Activated naive CD8-positive, alpha-beta T cell treated with anti-CD3 and anti-CD28 coated beads for 36 hours (primary cell): ENCODE measurements at places on chromosomes 11 and 22.
A peak's percentile ranks its signal among the peaks of the same experiment; 100 is the strongest.

DNA sequence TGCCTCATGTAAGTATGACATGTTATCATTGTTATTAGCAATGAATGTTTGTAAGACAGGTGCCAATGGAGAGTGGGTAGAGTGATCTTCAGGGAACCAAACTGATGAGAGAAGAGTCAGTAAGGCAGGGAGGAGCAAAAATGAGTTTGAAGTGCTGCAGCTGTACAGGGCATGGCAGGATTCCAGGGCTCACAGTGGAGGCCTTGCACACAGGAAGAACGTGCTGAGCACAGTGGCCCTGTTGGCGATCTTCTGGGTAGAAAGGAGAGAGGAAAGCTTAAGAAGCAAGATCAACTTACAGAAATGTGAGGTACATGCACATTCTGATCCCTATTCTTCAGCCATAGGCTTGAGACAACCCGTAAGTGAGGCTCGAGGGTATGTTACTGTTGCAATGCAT is 219.3 kb upstream of the TMEM45B start:
- DNase-seq: no peak

GRCh38 chr11:131811383-131811782 is 441.0 kb downstream of the NTM start:
- DNase-seq: no peak

DNA sequence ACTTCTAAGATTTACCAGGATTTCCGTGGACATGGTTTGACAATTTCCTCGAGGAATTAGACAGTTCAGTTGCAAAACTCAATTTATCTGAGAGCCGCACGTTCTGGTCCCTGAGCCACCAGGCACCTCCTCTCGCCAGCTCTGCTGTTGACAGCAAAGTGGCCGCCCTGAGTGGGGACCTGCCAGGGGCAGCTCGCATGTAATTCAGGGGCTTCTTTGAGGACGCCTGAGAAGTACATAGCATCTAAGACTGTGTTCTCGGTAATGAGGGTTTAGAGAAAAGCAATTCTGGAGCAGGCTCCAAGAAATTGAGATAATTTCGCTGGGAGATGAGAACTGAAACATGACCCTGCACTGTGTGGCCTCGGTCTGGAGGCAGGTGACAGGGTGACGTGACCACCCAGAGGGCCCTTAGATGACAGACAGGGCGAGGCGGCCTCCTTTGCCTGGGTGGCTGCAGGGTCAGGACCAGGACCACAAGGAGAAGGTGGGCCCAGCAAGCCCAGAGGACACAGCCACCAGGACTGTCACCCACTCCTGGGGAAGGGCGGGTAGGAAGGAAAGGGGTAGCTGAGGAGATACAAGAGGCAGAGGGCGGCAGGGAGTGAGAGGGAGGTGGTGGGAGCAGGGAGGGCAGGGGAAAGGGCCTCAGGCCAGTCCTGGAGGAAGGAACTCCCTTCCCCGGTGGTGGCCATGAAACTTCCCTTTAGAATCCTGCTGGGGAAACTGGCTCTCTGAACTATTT is 55.0 kb downstream of the RTL6 start:
- no peak for DNase-seq

DNA sequence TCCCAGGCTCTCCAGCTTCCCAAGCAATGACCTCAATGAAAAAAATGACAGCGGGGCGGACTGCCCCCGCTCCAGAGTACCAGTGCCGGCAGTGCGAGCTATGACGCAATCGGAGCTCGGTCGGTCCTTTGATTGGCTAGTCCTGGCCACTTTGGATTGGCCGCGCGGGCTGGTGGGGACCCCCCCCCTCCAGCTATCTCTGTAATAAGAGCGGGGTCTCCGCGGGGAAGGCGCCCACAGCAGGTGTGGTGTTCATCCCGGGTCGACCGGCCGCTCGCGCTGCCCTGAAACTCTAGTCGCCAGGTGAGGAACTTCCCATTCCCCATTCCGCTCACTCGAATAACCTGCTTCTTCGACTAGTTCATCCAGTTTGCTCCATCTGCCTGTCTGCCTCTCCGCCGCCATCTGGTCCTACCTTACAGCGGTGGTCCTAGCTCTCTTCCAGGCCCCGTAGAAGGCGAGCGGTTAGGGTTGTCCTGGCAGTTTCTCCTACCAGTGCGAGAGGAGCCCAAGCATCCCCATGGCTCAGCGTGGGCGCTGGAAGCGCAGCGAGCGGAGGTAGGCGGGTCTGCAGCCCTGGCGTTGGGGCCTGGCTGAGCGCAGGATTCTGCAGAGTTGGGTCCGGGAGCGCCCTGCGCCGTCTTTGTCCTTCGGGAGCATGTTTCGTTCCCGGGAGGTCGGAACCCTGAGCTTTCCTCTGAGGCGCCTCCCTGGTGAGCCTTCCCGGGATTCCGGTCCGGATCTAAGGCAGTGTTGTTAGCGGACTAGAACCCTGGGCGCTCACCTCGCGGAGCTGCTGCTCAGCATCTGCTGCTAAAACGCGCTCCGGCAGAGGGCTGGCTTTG is at the start of gene CALCB:
TSS of gene CALCB (plus strand) at position 233 of the 845 bp plus-strand sequence. CDS start 1,126 bp downstream, outside the sequence.
- DNase-seq: peak; percentile 51

DNA sequence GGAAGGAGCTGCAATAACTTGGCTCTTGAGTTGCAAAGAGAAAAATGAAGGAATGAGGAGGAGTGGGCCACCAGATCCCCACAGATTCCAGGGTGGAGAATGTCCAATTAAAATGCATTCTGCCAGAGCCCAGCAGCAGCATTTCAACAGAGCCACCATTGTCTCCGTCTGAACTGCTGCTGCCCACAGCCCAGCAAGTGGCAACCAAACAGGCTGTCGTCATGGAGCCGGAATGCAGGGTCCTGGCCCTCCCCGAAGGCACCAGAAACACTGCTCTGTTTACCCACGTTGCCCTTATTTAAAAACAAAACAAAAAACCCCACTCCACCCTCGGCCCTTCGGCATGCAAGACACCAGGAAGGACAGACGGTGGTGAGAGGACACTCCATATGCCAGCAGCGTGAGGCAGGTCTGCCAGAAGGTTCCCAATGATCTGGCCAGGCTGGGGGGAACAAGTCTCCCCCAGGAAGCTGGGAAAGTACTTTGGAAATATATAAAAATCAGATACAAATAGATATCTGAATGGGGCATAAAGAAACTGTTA is 32.5 kb downstream of the PLEKHA7 start:
- DNase-seq: no peak

GRCh38 chr11:118609380-118610224 is 2.2 kb downstream of the PHLDB1 start:
- DNase-seq: peak; percentile 52

- no peak for DNase-seq
Observed at GRCh38 chr22:48234011-48234410, 1471.6 kb downstream of the TBC1D22A start.

DNA sequence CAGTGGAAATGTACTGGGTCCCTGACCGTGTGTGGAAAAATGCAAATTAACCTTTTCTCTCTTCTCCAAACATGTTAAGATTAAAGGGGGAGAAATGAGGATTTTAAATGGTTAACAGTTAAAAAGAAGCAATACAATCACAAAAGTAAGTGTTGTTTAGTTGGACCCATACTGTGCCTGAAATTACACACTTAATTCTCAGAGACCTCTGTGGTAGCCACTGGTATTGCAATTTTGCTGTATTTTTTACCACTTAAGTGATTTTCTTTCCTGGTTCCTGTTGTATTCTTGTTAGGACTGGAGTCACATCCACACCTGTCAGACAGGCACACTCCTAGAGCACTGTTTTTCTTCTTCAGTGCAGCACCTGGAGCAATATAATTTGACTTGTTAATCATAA is 179.6 kb upstream of the PDGFD start:
- DNase-seq: no peak

DNA sequence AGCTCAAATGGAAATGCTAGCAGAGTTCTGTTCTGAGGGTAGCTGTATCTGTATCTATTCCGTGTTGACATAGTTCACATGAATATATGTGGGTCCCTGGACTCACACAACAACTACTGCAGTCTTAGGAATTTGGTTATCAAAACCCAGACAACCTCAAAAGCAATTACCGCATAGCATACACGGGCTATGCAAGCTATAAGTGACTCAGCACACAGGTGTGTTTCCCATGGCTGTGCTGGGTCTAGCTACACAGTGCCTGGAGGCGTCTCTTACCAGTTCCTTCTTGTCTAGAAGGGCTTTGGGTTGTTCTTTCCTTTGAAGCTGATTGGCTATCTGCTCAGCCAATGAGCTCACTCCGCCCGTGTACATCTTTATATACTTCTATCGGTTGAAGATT is 98.2 kb upstream of the BID start:
- DNase-seq: no peak

DNA sequence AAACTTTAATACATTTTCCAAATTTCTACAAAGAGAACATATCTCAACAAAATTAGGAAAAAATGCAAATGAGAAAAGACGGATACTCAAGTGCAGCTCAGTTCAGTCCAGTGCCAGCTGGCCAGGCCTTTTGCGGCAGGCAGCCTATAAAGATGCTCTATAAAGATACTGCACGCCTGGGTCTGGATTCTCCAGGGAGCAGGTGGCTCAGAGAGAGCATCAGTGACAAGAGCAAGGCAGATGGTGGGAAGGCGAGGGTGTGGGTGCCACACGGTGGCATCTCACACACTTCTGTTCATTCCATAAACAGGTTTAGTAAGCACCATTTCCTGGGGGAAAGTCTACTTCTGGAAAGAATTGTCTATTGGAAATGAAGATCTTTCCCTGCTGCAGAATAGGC is 18.1 kb upstream of the SCN3B start:
- DNase-seq: no peak

- no peak for DNase-seq
Observed at GRCh38 chr22:34943830-34944229, 122.1 kb upstream of the ISX start.

DNA sequence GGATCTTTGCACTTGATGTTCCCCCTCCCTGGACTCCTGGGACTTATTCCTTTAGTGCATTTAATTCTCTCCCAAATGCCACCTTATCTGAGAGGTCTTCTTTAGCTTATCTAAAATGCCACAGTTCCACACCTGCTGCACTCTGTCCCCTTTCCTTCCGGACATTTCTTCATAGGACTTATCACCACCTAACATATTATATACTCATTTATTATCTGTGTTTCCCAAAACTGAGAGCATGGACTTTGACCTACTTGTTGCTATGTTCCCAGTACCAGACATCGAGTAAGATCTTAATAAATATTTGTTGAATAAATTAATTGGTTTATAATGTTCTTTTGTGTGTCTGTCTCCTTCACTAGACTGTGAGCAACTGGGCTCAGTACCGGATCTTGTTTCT is 585.3 kb downstream of the INSC start:
- DNase-seq: no peak

DNA sequence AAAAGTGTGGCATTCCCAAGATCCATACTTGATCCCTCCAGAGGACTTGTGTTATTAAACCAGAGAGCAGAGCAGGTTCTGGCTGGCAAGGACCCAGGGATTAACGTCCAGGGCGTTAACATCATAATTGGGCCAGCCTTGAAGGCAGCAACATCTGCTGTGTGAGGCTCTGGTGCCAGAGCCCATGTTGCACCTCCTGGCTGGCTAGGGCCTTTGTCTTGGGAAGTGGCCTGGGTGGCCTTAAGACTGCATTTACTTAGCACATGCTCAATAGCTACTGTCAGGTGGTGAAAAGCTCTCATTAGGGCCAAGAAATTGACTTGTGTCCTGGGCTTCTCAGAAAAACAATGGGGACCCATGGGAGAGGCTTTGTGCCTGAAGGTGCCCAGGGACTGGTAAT is 66.6 kb downstream of the CACNG2 start:
- no peak for DNase-seq

- DNase-seq: no peak
Observed at GRCh38 chr11:43150697-43151096, 161.1 kb upstream of the API5 start.

DNA sequence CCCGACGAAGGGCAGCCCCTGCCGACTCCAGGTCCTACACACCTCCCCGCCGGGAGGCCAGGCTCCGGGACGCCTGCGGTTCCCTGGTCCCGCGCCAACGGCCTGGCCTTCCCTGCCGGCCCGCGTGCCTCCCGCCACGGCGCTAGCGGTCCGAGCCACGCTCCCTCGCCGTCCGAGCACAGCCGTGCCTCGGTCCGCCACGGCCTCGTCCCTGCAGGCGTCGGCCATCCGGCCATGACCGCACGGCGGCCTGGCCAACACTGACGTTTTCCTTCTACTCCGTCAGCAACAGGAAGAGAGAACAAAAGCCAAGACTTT is 532 bp downstream of the EIF4G2 start:
- no peak for DNase-seq

DNA sequence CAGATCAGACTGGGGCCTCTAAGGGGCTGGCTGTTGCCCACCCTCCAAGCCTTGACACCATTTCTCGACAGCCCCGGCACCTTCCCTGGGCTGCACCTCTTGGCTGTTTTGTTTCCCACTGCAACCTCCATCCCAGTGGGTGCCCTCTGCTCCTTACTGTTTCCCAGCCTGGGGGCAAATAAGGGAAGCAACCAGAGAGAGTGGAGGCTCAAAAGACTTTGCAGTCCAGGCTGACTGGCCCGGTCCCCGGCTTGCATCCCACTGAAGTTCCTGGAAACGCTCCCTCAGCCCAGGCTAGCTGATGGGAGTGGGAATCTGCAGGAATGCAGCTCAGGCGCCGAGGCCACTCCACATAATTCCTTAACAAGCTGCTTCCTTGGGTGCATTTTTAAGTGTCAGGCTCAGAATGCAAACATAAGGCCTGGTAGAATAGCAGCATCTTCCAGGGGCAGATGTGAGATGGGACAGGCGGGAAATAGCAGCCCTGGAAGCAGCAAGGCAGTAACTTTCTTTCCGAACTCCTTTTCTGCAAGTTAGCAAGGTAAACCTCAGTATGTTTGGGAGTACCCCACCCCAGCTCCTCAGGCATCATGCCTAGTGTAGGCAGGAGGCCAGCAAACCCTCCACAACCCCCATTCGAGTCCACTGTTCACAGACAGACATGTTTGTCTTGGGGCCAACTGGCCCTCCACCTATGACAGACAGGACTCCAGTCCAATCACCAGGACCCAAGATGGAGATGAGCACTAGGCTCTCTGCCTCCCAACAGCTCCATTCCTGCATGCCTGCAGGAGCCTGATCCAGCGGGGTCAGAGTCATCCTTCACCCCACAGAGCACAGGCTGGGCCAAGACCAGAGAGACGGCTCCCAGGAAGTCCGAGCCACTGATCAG is 39.3 kb downstream of the RPL27A start:
- DNase-seq: no peak

DNA sequence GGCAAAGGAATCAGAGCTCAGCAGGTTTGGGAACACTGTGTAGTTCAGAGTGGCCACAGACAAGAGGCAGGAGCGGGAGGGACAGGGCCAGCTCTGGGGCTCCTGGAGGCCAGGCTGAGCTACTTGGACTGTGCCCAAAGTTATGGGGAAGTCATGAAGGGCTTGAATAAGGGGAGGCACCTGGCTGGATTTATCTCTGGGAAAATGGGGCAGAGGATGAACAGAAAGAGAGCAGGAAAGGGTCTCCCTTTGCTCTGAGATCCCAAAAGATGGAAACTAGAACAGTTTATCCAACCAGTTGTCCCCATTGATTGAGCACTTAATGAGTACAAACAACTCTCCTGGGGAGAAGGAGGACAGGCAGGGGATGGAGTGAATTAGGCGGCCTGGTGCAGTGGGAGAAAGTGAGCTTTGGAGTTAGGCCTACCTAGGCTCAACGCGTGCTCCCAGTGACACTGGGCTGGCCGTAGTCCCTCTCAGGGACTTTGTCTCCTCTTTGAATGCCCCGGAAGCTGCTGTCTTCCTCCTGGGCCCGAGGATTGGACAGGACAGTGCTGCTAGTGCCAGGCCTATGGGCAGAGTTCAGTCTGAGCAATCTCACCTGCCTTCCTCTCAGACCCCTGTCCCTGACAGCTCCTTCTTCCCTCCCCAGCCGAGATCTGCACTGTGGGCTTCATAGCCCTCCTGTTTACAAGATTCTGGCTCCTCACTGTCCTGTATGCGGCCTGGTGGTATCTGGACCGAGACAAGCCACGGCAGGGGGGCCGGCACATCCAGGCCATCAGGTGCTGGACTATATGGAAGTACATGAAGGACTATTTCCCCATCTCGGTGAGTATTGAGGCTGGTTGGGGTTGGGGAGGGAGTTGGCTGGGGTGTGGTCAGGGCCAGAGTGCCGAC is 2.0 kb downstream of the MOGAT2 start:
- no peak for DNase-seq
